ENCODE measurements at places on chromosomes 4 and X. TPM values are rescaled to one million over a fixed set of nuclear protein-coding genes. Genes with fewer than 3 reads are reported as not detected.

- no peak for DNase-seq
Observed at GRCh38 chr4:81486502-81486901, 14.8 kb upstream of the RASGEF1B start.

- no peak for DNase-seq
Observed at GRCh38 chr4:11297627-11298026, 131.1 kb downstream of the HS3ST1 start.

- no peak for DNase-seq
Observed at GRCh38 chr4:13461191-13461905, 22.8 kb downstream of the RAB28 start.

DNA sequence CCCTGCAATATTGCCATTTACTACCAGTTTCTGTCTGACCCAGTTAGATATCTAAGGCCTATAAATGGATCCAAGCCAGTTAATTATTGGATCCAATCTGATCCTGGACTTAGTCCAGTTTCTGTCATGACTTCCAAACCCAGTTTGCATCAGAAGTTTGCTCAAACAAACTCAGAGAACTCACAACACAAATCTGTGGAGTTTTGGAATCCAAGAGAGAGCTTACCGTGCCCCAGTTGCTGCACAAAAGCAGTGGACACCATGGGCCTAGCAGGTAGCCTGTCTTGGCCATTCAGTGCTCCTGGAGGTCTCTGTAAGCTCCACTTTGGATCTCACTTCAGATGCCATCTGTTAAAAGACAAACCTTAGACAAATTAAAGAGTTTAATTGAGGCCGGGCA is 174.5 kb downstream of the AASDH start:
- no peak for DNase-seq

- DNase-seq, result no peak
Observed at GRCh38 chr4:155855897-155856296, 10.2 kb downstream of the ASIC5 start.

GRCh38 chr4:10671366-10671765 is 13.2 kb downstream of the CLNK start:
- DNase-seq, result peak; percentile 82

DNA sequence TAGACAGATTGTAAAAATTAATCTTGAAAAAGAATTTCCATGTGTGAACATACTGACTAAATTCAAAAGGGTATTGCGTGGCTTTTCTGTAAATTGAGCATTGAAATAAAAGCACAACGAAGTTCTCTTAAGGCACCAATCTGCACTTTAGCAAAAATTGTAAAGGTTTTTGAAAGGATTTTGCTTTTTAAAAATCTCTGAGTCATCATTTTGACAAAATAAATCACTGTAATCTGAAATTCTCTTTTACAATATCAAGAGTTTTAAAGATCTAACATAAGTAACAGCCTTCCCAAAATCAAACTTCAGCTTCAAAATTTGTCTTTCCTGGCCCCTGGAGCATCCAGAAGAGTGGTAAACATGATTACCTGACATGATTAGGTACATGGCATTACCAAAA is 830.9 kb upstream of the AGA start:
- DNase-seq, result no peak

- DNase-seq, result no peak
Observed at GRCh38 chr4:26298198-26298947, 22.4 kb upstream of the RBPJ start.

- no peak for DNase-seq
Observed at GRCh38 chrX:124250835-124251437, 81.5 kb upstream of the TEX13D start.

GRCh38 chr4:15832523-15833451 is 54.7 kb downstream of the CD38 start:
- DNase-seq, result no peak

DNA sequence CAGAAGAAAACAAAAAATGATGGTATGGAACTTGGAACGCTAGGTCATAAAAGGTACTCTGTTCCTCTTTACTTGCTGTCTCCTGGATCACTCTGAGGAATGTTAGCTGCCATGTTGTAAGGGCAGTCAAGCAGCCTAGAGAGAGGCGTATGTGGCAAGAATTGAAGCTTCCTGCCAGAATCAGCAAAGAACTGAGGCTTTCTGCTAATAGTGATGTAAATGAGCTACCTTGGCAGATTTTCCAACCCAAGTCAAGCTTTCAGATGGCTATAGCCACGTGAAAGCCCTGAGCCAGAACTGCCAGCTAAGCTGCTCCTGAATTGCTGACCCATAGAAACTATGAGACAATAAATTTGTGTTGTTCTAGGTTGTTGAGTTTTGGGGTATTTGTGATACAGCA is 38.7 kb downstream of the AASDH start:
- no peak for DNase-seq

DNA sequence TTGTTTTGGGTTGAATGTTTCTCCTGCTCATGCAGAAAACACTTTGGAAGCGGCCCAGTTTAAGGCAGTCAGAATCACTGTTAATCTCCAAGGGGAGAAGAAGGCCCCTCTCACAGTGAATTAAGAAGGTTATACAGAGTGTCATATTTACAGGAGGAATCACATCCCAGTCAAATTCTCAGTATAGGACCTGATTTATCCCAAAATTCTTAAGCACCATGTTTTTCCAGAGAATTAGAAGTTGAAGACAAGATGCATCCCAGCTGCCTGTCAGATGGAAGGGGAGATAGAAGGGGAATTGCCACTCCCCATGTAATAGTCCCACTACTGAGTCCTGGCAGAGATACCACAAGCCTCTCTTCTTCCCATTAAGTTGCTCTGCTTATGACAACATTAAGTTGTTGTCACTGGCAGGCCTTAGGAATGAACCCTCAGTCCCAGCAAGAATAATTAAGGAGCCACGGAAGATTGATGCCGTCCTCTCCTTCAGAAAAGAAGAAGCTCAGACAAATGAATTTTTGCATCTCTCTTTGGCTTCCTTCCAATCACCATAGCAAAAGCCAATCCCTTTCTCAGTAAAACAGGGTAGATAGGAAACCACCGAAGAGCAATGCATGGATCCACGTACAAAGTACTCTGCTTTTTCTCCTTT is 138.4 kb downstream of the LDB2 start:
- no peak for DNase-seq

GRCh38 chr4:6972911-6973310 is 63.3 kb downstream of the TBC1D14 start:
- no peak for DNase-seq

DNA sequence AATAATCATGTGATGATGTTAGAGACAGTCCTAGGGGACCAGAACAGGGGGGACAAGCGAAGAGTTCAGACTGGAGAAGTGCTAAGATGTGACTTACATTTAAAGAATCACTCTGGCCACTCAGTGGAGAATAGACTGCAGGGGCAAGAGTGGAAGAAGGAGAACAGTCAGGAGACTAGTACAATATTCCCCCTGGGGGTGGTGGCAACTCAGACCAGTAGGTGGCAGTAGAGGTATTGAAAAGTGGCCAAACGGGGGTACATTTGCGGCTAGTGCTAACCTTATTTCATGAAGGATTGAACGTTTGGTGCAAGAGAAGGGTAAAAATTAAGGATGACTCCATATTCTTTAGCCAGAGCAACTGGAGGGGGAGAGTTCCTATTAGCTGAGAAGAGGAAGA is 2.7 kb upstream of the BMX start:
- DNase-seq, result peak; percentile 35

- DNase-seq, result no peak
Observed at GRCh38 chr4:68948985-68949384, 2.6 kb downstream of the UGT2A3 start.

DNA sequence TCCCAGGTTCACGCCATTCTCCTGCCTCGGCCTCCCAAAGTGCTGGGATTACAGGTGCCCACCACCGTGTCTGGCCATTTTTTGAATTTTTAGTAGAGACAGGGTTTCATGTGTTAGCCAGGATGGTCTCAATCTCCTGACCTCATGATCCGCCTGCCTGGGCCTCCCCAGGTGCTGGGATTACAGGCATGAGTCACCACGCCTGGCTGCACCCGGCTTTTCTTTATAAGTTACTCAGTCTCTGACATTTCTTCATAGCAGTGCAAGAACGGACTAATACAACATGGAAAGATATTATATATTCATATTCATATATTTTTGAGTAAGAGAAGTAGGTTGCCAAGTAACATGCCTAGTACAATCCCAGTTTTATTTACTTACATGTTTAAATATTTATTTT is 22.9 kb downstream of the SHROOM3 start:
- no peak for DNase-seq

- DNase-seq, result no peak
Observed at GRCh38 chr4:40475609-40476008, 140.5 kb downstream of the CHRNA9 start.

DNA sequence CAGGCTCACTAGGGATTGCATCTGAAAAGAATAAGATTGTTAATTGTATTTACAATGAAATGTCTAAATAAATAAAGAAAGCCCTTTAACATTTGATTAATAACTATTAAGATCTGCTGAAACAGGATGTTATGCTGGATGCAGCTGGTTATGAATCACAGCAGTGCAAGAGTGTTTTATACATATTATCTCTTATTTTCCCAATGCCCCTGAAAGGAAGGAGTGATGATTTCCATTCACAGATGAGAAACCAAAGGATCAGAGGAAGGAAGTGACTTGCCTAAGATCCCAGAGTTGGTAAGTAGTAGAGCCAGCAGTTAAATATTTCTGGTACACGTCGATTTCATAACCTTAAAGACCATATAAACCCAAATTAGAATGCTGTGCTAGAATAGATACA is 76.3 kb upstream of the ARHGAP36 start:
- no peak for DNase-seq

DNA sequence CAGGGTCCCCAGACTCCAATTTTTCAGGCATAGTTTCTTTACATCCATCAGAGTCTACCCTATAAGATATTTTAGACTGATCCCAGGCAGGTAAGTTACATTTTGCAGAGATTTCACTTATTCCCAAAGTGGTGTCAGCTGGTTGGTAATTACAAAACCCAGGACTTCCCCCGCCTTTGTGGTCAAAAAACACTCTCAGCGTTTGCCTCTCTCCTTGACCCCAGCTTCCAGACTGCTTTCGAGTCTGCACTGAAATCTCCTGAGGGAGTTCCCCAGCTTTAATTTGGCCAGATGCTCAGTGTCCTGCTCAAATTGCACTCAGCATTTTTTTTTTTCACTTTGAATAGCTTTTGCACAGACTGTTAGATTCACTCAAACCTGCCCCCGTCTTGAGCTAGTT is 11.2 kb upstream of the AMOT start:
- DNase-seq, result no peak

The GATA1 gene
- not detected for polyA plus RNA-seq

The PTPN13 gene
- polyA plus RNA-seq, result 0.22 TPM

The EPGN gene
- not detected for polyA plus RNA-seq

The TECRL gene
- polyA plus RNA-seq, result not detected

The PDZD4 gene
- polyA plus RNA-seq, result not detected

The PPP4R3C gene
- not detected for polyA plus RNA-seq
